Dorsolateral prefrontal cortex (tissue), 122 donors: ENCODE measurements at places on chromosomes 5 and 9.
A peak's percentile ranks its signal among the peaks of the same experiment; 100 is the strongest.

- no peak for DNase-seq
Observed at GRCh38 chr9:38434365-38434764, 10.1 kb upstream of the IGFBPL1 start.

DNA sequence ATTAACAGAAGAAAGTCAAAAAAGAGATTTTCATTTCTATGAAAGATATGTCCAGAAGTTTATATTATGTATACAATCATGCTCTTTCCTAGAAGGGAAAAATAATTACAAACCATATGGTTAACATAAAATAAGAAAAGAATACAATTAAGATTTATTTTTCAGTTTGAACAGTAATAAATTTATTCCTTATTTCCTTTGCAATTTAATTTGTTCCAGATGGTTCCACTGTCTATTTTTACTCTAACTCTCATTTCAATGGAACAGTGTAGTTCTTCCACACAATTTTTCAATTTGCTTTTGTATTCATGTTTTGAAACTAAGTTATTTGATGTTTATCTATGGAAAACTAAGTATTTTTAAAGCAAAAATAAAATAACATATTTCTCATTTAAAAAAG, 1026.3 kb downstream of the TAF11L14 start:
- DNase-seq: no peak

GRCh38 chr5:147483961-147484707, 25.7 kb downstream of the DPYSL3 start:
- DNase-seq: no peak

DNA sequence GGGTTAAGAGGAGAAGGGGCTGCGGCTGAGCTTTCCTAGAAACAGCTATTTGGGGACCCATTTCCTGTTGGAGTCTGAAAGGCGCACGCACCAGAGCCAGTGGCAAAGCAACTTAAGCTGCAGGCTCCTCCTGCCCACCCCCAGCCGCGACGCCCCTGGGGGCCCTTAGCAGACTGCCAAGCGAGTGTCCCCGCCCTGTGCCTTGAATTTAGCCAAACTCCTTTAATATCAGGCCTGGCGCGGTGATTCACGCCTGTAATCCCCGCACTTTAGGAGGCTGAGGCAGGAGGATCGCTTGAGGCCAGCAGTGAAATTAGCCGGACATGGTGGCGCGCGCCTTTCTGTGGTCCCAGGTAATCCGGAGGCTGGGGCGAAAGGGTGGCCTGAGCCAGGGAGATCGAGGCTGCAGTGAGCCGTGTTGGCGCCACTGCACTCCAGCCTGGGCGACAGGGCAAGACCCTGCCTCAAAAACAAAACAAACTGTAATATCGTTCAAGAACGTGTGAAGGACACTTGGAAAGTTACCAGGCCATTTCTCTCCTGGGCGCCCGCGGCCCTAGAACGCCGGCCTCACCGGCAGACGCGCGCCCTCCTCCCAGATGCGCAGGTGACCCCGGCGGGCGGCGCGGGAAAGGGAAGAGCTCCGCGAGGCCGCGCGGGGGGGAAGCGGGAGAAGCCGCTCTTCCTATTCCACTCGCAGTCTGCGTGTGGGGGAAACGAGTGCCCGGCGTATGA, 1.0 kb upstream of the F2R start:
- no peak for DNase-seq

- no peak for DNase-seq
Observed at GRCh38 chr5:64269164-64269563, 103.5 kb downstream of the RNF180 start.

GRCh38 chr9:114287001-114287762, 35.7 kb upstream of the ORM1 start:
- peak; percentile 21 for DNase-seq
